AG04450 (cell line): ENCODE measurements at places on chromosomes 5 and 9. TPM values are rescaled to one million over a fixed set of nuclear protein-coding genes. Genes with fewer than 3 reads are reported as not detected.

DNA sequence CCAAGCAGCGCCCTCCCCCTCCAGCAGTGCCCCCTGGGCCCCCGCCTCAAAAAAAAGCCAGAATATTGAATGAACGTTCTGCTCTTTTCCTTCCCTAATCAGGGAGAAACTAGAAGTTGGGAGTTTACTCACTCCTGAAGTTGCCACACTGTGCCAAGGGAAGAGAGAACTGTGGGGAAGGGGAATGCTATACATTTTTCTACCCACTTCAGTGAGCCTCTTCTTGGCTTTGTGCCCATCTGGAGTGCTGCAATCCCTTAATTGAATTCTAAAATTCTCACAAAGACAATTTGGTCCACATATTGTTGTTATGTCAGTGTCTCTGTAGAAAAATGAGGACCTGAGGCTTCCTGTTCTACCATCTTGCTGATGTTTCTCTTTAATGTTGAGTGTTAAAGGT, 443.7 kb downstream of the DIRAS2 start:
- no peak for DNase-seq

DNA sequence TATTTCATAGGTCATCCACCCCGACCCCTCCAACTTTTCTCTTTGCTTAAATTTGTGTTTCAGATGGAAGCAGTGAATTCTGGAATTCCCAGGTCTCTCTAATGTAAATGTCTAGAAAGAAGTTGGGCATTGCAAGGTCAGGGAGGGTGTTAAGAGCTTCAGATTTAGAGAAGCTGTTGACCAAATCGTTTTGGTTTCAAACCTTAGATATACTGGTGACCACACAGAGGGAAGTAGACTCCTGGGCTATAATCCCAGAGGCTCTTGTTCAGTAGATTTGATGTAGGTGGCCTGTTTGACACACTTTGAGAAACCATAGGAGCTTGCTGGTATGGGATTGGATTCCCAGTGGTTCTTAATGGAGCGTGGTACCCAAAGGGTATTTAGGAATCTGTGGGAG, 137.3 kb upstream of the KLF9 start:
- no peak for DNase-seq

DNA sequence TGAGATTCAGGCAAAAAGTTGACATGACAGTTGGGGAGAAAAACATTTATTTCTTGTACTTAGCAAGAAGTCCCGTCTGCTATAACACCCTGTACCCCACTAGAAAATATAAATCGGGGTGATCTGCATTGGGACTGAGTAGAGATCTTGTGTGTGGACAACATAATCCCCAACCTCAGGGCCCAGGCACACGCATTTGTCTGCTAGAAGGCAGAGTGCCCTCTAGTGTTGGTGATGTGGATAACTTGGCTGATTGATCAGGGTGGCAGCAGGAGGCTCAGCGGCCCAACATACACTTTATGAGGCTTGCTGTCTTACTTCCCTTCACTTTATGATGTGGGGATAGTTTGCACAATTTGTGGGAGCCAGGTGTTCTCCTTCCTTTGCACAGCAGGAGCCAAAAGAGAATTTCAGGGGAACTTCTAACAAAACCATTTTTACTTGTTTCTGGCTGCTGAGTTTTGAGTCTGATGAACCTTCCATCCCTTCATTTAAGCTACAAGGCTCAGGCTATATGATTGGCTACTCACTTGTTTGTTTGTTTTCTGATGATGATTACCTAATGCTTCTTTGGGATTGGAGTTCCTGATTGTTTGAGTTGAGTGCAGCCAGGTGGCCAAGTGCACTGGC, 263.2 kb downstream of the DMAC1 start:
- peak; percentile 15 for DNase-seq

- DNase-seq, result no peak
These were observed 465.7 kb upstream of the DMAC1 start for GRCh38 chr9:8265281-8265680.

DNA sequence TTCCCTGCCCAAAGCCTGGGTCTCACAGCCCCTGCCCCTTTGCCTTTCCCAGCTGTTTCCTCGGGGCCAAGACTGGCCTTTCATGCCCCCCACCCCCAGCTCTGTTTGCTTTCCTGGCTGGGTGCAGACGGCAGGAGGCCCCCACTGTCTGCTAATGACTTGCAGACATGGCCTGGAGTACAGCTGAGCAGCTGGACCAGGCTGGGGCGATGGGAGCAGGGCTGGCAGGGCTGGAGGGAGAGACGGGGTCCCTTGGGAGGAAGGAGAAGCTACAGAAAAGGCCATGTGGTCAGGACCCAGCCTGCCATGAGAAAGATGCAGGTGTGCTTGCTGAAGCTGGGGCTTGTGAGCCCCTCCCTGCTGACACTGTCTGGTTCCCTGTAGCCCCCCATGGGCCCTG, 28.3 kb upstream of the GFPT2 start:
- DNase-seq, result no peak

GRCh38 chr9:16106021-16106571, 553.3 kb downstream of the CCDC171 start:
- DNase-seq, result no peak

DNA sequence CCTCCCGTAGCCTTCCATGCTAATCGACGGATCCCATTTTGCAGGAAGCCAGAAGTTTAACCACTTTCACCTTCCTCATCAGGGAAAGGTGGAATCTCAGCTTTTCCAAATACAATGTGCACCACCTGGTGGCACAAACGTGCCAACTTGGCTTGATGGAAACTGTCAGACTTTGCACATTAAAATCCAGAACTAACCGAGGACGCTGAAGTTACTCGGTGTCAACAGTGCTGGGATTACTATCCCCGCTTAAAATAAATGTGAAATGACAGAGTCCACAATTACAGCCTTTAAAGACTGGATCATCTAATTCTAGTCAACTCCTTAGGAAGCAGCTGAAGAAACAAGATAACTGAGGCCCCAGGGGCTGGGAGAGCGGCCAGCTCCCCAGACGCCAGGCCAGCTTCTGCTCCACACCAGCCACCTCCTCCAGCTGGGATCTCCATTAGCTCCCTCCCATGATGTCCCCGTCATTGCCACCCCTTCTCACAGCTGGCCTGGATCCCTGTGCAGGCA, 50.1 kb upstream of the RETREG1 start:
- DNase-seq, result no peak

DNA sequence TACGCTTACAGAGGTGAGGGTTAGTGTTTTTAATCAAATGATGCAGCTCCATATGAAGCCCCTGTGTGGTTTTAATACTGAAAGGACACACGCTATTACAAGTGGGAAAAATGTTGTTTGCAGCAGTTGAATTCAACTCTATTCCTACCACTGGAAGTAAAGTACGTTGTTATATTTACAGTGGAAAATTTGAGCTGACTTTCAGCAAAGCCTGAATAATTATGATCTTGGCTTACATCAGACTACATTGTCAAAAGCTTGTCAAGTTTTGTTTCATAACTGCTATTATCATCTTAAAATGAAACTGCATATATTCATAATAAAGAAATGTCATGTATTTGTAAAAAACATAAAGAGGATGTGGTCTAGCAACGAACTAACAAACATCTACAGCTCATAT, 818.5 kb downstream of the SEMA5A start:
- DNase-seq, result no peak

- no peak for DNase-seq
These were observed 93.3 kb upstream of the CD180 start for GRCh38 chr5:67289763-67290521.

DNA sequence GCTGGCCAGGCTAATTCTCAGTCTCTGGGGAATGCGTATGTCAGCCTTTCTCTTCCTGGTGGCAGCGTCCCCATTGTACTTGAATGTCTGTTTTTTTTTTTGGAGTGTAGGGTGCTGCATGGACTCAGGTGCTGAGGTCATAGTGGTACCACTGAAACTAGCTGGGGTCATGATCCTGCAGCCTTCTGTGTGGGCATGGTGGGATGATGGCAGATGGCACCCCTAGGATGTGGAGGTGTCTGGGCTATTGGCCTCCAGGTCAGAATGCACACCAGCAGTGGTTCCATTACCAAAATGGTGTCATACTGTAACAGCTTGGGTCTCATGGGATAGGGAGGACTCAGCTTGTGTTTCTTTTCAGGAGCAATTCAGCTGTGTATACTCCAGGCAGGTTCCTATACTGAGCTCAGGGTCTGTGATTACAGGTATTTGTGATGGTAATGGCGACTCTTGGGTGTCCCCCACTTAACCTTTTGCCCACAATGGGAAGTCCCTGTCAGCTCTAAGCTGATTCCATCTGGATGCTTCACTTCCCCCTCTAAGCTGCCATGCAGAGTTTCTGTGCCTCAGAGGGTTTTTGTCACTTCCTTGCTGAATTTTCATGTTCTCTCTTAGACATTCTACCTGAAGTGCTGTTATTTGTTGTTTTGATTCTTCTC, 17.9 kb downstream of the HSD17B4 start:
- DNase-seq, result no peak

- peak; percentile 29 for DNase-seq
These were observed 688 bp downstream of the SNX24 start for GRCh38 chr5:122846051-122846550.

GRCh38 chr9:7930613-7931012, 131.0 kb upstream of the DMAC1 start:
- DNase-seq, result no peak

- no peak for DNase-seq
These were observed 14.2 kb upstream of the ZNF608 start for GRCh38 chr5:124760608-124761007.

DNA sequence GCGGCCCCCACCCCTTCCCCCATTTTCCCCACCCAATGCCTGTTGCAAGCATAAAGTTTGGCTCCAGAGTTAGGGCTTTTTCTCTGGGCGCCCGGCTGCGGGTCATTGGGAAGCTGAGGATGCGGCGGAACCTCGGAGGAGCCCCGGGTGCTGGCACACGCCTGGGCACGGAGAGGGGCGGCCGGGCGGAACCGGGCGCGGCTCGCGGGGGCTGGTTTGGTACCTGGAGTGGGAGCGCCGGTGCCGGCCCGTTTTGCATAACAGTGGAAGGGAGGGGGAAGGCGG, 1.2 kb downstream of the PPARGC1B start:
- DNase-seq, result no peak

- DNase-seq, result no peak
These were observed 410.1 kb downstream of the DMRT2 start for GRCh38 chr9:1460143-1460769.

DNA sequence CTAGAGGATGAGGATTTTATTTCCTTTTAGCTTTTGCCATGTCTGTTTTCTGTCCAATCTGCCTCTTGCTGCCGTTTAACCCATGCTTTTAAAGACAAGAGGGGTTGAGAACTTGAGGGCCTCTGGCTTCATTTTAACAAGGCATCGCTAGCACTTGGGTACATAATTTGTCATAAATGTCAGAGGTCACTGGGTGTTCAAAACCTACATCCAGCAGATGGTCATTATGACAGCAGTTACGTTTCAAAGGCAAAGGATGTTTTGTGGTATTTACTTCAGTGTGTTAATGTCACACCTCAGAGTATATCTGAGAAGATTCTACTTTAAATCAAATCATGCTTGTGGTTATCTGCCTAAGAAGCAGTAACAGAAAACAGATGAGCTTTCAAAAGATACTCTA, 918.3 kb downstream of the NR2F1-AS1 start:
- DNase-seq, result no peak

GRCh38 chr9:85927076-85927475, 13.9 kb upstream of the NAA35 start:
- DNase-seq, result no peak

DNA sequence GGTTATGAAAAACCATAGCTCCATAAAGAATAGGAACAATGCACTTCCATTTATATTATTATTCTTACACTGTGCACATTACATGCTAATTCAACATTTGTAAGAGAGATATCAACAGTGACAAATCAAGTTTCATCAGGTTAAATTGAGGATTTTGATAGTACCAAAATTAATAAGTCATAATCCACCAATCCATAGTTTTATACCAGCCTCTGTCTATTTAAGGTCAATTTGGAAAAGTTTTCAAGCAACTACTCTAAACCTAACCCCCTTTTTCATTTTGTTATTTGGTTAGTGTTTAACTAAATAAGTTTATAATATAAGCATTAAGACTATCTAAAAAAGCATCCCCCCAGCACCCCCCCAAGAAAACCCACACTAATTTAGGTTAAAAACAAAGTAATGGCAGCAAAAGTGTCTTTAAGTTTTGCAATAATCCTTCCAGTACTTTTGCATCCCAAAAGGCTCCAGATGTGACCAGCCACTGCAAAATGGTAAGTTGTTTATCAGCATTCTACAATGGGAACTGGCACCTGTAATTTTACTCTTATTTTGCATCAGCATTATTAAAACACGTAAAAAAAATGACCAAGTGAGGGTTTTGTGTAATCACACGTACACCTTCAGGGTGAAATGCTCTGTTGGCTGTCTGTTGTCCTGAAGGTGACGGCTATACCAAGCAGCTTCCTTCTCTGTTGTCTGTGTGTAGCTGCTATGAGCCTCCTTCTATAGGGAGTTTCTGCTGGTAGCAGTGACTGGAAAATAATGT, 36.8 kb upstream of the SSBP2 start:
- peak; percentile 34 for DNase-seq

DNA sequence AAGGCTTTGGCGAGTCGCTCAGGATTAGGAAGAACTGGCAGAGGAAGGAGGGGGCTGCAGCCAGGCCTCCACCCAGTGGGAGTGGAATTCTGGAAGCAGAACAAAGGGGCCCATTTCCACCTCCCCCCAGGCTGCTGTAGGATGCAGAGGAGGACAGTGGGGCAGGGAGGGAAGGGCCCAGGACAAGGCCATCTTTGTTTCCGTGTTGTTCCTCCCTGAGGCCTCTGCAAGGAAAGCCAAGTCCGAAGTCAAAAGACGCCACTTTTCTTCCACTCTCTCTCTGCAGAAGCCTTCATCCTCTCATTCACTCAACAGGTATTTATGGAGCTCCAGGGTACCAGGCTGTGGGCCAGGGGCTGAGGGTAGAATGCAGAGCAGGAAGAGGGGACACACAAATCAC, 70.7 kb downstream of the ENTREP1 start:
- DNase-seq, result no peak

DNA sequence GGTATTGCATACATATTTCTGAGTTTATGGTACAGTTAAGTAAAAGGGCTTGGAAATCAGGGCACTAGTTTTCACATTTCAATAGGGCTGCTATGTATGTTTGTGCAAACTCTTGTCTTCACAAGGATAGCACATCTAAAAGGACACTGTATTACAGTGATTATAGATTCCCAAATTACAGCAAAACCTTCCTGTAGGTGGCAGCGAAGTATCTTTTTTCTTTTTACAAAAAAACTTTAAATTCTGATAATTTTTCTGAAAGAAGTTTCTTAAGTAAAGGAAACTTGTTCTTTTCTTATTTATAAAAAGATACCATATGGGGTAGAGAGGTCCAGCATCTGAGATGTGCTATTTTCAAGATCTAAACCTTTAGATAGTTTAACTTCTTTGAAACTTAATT, 337.8 kb downstream of the PTPRD start:
- DNase-seq, result no peak

FAM153A gene
- not detected in 2 replicates for polyA plus RNA-seq

FOXI1 gene
- not detected in 2 replicates for polyA plus RNA-seq

NMRK1 gene
- polyA plus RNA-seq, result 10.2 and 14.4 TPM in 2 replicates

PCDHB5 gene
- 0.68 and 0.72 TPM in 2 replicates for polyA plus RNA-seq

UGCG gene
- 103 and 149 TPM in 2 replicates for polyA plus RNA-seq

IL31RA gene
- 1.5 and 1.9 TPM in 2 replicates for polyA plus RNA-seq

OBP2B gene
- not detected in 2 replicates for polyA plus RNA-seq

RMI1 gene
- polyA plus RNA-seq, result 4.0 and 4.7 TPM in 2 replicates

ENTPD8 gene
- polyA plus RNA-seq, result not detected in 2 replicates

RMRP gene
- 173 and 306 TPM in 2 replicates for polyA plus RNA-seq

FGF1 gene
- 5.9 and 6.3 TPM in 2 replicates for polyA plus RNA-seq

PTPN3 gene
- polyA plus RNA-seq, result 1.4 and 1.7 TPM in 2 replicates
